ENCODE measurements at places on chromosomes 16 and 17.

- no peak for DNase-seq
Observed at GRCh38 chr17:48642843-48643696, 16.9 kb upstream of the HOXB9 start.

GRCh38 chr16:1002399-1003166 lies 21.0 kb downstream of the SOX8 start:
- DNase-seq = peak; percentile 70

DNA sequence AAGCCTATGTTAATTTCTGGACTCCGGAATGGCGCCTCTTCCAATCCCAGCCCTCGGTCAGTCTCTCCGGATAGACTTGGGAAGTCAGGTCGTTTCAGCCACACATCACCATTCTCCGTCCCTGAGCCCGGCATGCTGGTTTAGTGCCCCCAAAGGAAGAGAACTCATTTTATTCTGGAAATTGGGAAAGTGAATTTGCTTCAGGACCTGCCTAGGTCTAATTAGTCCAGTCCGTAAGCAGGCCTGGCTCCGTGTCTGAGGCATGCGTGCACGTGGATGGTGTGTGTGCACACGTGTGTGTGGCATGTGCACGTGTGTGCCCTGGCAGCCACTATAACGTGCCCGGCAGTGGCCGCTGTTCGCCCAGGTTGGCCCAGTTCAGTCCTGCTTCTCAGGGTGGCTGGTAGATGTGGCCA lies 77.4 kb downstream of the RPA1 start:
- no peak for DNase-seq

GRCh38 chr16:22977294-22977697 lies 163.3 kb downstream of the HS3ST2 start:
- peak; percentile 39 for DNase-seq

GRCh38 chr16:56191835-56192634 lies 746 bp downstream of the GNAO1 start:
- no peak for DNase-seq

GRCh38 chr16:4389051-4389955 lies 17.7 kb downstream of the VASN start:
- DNase-seq = no peak

GRCh38 chr17:29078183-29079045 lies 35.5 kb downstream of the PIPOX start:
- no peak for DNase-seq

DNA sequence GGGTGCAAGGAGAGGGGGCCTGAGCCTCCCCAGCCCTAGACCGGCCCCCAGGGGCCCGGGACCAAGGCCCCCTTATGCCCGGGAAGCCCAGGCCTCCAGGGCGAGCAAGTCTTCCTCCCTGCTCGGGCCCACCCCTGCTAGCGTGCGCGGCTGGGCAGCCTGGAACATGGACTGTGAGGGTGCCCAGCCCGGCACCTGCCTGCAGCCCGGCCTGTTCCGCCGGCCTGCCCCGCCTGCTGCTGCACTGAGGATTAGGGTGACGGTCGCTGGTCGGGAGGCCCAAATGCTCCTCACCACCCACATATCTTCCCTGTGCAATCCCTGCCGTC lies 6.0 kb downstream of the HS3ST6 start:
- DNase-seq = no peak

DNA sequence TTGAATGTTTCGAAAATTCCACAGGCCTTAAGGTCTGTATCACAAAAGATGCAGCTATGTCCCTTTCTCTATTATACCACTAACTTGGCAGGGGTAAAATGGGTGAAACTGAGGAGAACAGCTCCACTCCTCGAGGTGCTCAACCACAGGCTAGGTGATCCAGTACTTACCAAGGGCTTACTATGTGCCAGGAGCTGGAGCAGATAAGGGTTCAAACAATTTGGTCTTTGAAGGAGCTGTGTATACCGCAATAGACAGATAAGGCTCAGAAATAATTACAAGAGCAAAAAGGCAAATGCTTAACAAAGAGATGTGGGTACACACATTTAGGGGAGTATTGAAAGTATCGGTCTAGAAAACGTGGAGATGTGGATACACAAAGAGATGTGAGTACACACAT lies 1.5 kb downstream of the XPO6 start:
- no peak for DNase-seq

GRCh38 chr16:55136356-55137150 lies 187.4 kb upstream of the IRX6 start:
- no peak for DNase-seq

- no peak for DNase-seq
Observed at GRCh38 chr17:82371333-82372248, at the start of gene UTS2R. Gene UTS2R, plus strand, starts transcription at chr17:82371765. Its CDS starts 2,560 bp downstream, at chr17:82374325.

DNA sequence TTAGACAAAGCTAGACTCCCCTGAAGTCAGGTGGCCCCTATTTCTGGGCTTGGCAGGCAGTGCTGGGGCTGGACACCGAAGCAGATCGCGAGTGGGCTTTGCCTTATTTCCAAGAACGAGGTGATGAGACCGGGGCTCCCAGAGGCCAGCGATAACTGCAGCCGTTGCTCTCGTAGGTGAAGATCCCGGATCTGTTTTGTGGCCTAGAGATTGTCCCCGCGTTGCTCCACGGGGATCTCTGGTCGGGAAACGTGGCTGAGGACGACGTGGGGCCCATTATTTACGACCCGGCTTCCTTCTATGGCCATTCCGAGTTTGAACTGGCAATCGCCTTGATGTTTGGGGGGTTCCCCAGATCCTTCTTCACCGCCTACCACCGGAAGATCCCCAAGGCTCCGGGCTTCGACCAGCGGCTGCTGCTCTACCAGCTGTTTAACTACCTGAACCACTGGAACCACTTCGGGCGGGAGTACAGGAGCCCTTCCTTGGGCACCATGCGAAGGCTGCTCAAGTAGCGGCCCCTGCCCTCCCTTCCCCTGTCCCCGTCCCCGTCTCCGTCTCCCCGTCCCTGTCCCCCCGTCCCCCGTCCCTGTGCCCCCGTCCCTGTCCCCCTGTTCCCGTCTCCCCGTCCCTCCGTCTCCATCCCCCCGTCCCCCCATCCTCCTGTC lies 1.5 kb upstream of the TBCD start:
- DNase-seq = no peak

GRCh38 chr17:63701868-63702720 lies 2.2 kb upstream of the LIMD2 start:
- DNase-seq = no peak

GRCh38 chr16:88315543-88316105 lies 67.1 kb upstream of the ZNF469 start:
- no peak for DNase-seq

DNA sequence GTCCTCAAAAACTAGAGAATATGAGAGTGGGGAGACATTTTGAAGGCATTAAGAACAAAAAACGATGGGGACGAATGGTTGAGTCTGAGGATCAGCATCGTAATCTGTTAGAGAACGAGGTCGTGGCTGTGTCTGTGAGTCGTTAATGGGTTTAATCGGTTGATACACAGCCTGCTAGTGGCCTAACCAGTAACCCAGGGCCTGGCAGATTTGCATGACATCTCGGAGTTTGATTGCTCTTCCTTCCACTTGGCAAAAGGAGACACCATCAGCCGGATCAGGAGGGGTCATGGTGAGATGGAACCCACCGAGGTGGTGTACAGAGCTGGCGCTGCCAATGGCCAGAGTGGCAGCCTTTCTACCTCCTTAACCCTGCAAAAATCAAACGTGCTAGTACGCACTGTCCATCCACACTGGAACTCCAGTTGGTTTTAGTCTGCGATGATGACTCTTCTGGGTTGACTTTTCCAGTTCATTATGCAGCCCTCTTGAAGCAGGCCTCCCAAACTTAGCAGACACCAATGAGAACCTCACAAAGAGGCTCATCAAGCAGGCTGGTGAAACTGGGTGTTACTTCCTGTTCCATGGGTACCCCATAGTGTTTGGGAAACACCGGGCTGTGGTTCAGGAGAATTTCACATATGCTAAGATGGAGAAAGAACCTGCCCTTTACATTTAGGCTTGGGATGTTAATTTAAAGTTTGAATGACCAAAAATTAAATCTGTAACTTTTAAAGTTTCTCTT lies 4.1 kb downstream of the HS3ST3B1 start:
- DNase-seq = no peak

- DNase-seq = peak; percentile 22
Observed at GRCh38 chr16:88144028-88144511, 192.8 kb downstream of the BANP start.

GRCh38 chr17:47218896-47219430 lies 9.8 kb downstream of the MYL4 start:
- DNase-seq = no peak

DNA sequence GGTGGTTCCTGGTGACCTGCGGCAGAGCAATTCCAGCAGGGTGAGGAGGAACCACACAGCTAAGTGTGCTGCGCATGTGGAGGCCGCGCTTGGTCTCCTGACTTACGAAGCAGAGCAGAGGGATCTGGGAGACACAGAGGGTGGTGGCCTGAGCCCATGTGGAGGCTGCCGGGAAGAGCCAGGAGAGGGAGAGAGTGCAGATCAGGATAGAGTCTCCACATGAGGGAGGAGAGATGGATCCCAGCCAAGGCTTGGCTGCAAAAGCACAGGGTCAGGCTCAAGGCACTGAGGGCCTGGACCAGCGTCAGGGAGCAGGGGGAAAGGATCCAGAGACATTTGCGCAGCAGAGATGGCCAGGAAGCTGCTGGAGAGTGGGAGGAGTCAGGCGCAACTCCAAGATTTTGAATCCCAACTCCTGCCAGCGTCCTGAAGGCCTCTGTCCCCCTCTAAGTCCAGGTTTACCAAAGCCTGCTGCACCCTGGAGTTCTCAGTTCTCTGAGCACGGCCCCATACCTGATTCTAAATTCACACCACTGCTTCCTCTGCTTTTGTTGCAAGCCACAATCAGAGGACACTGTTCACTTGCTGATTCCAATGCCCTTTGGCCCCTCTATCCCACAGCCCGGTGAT lies 11.3 kb upstream of the MLLT6 start:
- DNase-seq = no peak

DNA sequence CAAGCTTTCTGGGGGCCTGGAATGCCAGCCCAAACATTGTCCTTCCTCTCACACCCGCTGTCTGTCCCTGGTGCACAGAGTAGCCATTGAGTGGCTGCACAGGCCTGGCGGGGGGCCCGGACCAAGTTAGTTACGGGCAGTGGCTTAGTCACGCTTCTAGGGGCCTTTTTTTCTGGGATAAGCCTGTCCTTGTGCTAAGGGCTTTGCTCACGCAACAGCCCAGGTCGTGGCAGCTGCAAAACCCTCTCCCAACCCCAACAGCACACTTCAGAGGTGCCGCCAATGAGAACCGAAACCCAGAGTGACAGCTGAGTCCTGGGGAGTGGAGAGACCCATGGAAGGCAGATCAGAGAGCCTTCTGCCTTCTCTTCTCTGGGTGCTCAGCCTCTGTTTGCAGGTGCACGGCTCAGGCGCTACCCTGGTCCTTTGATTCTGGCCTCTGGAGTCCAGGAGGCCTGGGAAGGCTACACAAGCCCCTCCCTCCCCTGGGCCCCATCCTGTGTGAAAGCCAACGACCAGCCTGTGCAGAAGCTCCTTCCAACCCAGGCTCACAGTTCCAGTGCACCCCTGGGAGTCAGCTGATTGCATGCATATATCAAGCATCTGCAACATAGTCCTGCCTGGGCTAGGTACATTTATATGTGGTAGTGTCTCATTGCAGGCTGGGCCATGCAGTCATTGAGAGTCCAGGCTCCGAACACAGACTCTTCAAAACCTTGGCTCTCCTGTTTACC lies 9.1 kb downstream of the WSCD1 start:
- DNase-seq = peak; percentile 5

GRCh38 chr17:65783845-65784334 lies 222.4 kb upstream of the AXIN2 start:
- DNase-seq = peak; percentile 66

DNA sequence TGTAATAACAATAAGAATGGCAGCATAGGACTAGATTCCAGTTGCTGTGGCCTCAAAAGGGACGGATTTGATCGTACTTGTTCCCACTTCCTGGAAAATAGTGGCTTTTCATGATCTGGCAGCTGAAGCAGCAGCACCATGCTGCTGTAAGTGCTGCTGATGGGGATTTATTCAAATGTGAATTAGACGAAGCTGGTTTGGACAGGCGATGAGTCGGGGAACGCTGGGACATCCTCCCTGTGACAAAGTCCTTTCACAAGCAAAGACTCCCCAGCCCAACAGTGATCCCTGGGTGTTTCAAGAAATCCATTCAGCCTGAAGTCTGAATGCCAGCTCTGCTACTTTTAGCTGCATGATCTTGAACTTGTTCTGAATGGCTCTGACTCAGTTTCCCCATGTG lies 88.6 kb upstream of the XYLT1 start:
- DNase-seq = no peak

GRCh38 chr17:42116705-42117396 lies 4.3 kb downstream of the KAT2A start:
- peak; percentile 88 for DNase-seq

Data from SK-MEL-5 (cell line).